B cell (primary cell): ENCODE measurements at places on chromosomes 3 and 15.

DNA sequence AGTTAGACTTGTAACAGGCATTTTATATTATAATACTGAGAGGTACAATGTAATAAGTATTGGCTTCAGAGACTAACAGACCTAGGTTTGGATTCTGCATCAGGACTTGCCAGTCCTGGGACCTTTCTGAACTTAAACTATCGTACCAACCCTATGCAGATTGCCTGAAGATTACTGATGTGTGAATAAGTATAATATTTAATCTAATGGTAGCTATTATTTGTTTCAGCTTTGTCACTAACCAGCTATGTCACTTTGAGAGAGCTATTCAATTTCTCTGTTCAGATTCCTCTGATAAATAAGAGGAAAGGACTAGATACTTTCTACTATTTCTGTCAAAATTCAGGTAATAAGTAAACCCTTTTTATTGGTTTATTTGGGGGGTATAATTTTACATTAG lies 184.4 kb upstream of the NECTIN3 start:
- no peak for DNase-seq

- DNase-seq: no peak
These were observed 93.6 kb upstream of the SNRPN start for GRCh38 chr15:24861014-24861690.

- no peak for DNase-seq
These were observed 2.7 kb downstream of the BOC start for GRCh38 chr3:113213896-113214587.

DNA sequence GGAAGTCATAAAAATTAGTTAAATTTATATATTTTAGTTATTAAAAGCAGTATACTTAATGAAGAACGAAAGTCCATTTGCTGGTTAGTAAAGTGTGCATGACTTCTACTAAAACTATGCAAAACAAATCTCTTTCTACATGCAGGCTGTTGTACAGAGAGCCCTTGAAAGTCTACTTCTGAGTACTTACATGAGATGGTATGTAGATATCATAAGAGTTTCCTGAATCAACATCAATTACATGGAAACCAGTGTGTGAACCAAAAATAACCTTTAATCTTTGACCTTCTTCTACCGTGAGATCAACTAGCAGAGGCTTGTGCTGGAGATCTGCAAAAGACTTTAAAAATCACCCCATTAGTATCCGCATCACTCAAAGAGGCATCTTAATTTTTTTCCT lies 42.1 kb upstream of the SLC2A2 start:
- DNase-seq: no peak

- no peak for DNase-seq
These were observed 61.1 kb downstream of the CCNL1 start for GRCh38 chr3:157098823-157099185.
